ENCODE measurements at places on chromosomes 2 and 18. TPM values are rescaled to one million over a fixed set of nuclear protein-coding genes. Genes with fewer than 3 reads are reported as not detected.

GRCh38 chr2:67018301-67018700, 378.8 kb upstream of the ETAA1 start:
- DNase-seq, result no peak

The RRM2 gene
- polyA plus RNA-seq, result 40.3 TPM

The FKBP1B gene
- 105 TPM for polyA plus RNA-seq

The RTP5 gene
- polyA plus RNA-seq, result 27.9 TPM

The ATP8B1 gene
- 1.7 TPM for polyA plus RNA-seq

The ZBTB7C gene
- 10.1 TPM for polyA plus RNA-seq

GRCh38 chr18:43435851-43436250, 158.6 kb upstream of the SYT4 start:
- no peak for DNase-seq
